ENCODE measurements at places on chromosomes 3 and 15. TPM values are rescaled to one million over a fixed set of nuclear protein-coding genes. Genes with fewer than 3 reads are reported as not detected.

The PTX3 gene
- 5.6 TPM for total RNA-seq

The TMCO5A gene
- not detected for total RNA-seq

GRCh38 chr3:137764563-137765309, 621 bp downstream of the SOX14 start:
- no peak overlapping the region for H3K4me3 ChIP-seq
- no peak overlapping the region for H3K27ac ChIP-seq
- H3K4me1 ChIP-seq: peaks cover 13% of the 10 kb centered on the region

- no peaks in the 10 kb centered on the region for H3K36me3 ChIP-seq
- DNase-seq: no peak
- H3K27ac ChIP-seq: no peak overlapping the region
These were observed 75.6 kb downstream of the APBA2 start for GRCh38 chr15:28961391-28961790.

DNA sequence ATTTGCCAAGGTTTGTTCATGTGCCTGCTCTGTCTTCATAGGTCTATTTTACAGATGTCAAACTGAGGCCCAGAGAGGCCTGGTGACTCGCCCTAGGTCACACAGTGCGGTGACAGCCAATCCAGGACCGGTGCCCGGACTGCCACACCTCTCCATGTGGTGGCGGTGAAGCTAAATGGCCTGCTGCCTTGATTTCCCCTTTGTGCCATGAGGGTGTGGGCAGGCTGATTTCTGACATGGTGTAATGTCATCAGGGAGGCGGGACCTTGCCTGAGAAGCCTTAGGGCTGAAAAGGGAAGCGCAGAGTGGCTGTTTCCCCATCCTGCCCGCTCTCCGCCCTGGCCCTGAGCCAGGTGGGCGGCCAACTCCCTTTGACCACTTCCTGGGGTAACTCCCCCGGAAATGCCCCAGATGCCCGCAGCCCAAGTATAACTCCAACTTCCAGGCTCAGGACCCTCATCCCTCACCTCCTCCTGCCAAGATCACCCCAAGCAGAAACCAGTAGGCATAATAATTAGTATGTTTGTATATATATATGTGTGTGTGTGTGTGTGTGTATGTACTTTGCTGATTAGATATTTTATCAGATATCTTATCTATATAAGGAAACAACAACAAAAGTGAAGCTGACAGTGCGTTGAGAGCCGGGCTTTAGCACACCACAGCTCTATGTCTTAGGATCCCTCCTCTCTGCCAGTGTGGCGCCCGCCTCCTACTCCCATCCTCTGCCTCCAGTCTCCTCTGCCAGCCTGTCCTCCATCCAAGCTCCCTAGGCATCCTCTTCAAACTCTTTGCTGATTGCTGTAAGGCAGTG, 63.9 kb downstream of the IQSEC1 start:
- no peak overlapping the region for H3K4me3 ChIP-seq
- H3K27me3 ChIP-seq: no peaks in the 10 kb centered on the region
- peak overlapping the region; percentile 96 for H3K27ac ChIP-seq
- H3K36me3 ChIP-seq: no peaks in the 10 kb centered on the region
- H3K4me1 ChIP-seq: peaks cover 100% of the 10 kb centered on the region
- no peak for DNase-seq

All from left lung (tissue), 14 donors.